ENCODE measurements at places on chromosomes 7 and 10.

DNA sequence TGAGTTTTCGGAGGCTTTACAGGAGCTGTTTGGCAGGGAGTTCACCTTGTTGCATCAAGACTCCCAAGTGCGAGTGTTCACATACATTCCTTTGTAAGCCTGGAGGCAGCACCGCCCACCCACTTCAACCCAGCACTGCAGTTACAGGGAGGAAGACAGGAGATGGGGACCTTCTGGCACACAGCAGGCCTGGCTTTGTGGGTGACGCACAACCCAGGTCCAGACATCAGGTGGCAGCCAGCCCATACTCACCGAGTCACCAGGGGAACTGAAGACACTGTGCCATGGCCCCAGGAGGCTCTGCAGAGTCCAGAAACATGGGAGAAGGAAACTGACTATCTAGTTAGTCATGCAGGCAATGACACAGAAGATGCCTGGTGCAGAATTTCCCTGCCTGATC is 305.9 kb upstream of the RNF32 start:
- no peak for DNase-seq

- peak; percentile 67 for DNase-seq
Measured at GRCh38 chr10:103692952-103693811, 162.2 kb downstream of the SH3PXD2A start.

DNA sequence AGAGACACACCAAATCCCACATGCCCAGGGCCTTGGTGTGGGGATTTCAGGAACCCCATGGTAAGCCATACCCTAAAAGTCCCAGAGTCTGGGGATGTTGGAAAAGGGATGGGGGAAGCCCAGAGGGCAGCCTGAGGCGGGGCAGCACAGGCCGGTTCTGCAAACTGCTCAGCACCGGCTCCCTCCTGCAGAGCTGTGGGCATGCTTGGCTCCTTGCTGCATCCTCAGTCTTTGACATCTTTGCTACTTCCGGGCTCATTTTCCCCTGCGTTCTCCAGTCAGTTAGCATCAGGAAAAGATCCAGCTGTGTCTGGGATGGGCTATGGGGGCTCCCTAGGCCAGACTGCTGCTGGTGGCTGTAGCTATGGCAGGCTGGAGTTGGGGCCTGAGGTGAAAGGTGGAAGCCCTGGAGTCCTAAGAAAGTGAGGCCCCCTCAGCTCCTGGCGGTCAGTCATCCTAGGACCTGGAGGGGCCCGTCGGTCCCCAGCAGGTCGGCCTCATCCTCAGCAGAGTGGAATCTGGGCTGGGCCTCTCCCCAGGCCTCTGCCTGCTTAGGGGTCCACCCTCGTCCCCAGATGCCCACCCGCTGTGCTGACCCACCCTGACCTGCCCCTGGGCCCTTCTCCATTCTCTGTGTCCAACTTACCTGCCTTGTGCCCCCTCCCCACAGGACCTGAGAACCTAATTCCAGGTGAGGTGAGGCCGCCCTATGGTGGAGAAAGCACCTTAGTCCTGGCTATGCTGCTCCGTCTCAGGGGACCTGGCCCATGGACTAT is 9.3 kb downstream of the TBATA start:
- peak; percentile 5 for DNase-seq

GRCh38 chr10:27153845-27154193 is 365 bp downstream of the YME1L1 start:
- DNase-seq, result no peak

DNA sequence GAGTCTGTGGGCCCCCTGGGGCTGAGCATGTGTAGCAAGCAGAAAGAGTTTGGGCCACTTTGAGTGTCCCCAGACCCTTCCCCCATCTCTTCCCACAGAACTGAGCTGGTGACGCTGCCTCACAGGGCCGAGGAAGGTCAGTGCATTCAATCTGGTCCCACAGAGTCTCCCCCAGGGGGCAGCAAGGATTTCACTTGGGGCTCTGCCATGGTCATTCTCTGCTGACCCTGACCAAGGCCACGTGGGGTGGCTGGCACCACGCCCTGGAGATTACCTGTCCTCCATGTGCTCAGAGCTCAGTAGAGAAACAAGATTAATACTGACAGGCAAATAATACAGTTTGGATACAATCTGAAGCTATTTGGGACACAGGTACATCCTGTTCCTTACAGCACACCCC is 30.2 kb downstream of the ADRA2A start:
- DNase-seq, result no peak

- no peak for DNase-seq
Measured at GRCh38 chr7:112484671-112485167, 3.9 kb downstream of the LSMEM1 start.

DNA sequence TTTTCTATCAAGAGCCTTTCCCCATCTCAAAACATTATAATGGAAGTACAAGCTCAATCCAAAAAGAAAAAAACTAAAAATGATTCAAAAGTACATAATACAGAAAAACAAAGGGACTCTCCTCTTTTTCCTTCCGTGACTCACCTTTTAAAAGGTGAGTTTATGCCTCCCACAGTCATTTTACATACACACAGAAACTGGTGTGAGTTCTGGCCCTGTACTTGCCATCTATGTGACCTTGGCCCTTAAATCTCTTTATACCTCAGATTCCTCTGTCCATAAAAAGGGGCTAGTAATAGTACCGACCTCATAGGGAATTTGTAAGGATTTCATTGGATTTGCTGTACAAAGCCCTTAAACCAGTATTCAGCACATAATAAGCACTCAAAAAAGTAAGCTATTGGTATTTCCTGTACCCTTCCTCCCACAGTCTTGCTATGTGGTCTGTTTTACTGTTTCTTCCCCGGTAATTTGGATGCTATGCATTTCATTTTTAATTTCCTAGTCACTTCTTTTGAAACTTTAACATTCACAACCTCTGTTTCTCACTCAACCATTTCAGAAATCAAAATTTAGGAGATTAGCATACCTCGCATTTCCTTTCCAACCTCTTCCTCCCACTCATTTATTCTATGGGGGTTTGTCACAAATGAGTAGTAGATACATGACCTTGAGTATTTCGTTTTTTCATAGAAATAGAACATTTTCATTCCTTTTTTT is 39.0 kb downstream of the STK17A start:
- DNase-seq, result no peak

GRCh38 chr10:133336577-133337369 is at the start of gene CALY:
TSS of gene CALY (minus strand) at chr10:133336896. CDS start at chr10:133328989, 7,907 bp downstream.
- DNase-seq, result peak; percentile 72

DNA sequence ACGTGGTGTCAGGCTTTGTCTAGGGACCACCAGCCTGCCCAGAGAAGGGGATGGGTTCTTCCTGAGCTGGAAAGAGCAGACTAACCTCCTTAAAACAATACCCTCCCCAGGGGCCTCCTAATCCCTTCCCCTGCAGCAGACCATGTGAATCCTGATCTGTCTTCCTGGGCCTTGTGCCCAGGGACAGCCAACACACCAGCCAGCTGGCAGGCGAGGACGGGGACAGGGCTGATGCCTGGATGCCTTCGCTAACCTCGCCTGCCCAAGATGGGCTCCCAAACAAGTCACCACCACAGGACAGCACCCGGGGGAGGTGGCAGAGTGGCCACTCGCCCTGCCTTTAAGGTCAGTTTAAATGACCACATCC is 17.6 kb downstream of the PODXL start:
- peak; percentile 92 for DNase-seq

GRCh38 chr10:22693371-22693784 is 21.0 kb downstream of the PIP4K2A start:
- no peak for DNase-seq

- DNase-seq, result no peak
Measured at GRCh38 chr7:120131096-120131839, 141.7 kb upstream of the KCND2 start.

- DNase-seq, result no peak
Measured at GRCh38 chr7:4904346-4904745, 20.8 kb upstream of the RADIL start.

DNA sequence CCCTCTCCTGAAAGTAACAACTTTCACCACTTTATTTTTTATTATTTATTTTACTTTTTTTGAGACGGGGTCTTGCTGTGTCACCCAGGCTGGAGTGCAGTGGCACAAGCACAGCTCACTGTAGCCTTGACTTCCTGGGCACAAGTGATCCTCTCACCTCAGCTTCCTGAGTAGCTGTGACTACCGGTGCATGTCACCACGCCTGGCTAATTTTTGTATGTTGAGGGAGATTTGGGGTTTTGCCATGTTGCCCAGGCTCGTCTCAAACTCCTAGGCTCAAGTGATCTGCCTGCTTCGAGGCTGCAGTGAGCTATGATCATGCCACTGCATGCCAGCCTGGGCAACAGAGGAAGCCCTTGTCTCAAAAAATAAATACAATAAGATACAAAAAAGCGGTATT is 14.9 kb upstream of the SLIT1 start:
- DNase-seq, result no peak

DNA sequence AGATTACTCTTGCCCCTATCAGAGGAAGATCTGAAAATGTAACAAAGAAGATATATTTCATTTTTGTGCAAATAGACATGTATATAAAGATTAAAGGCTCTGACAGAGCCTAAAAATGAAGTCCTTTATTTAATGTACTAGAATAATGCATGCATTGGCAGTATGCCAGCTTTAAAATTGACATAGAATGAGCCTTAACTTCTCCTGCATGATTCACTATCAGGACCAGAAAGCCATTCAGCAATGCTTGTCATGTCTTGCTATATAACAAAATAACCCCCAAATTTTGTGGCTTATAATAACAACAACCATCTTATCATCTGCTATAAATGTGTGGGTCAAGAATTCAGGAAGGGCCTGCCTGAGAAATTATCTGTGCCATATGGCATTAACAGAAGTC is 411.9 kb downstream of the GRM8 start:
- DNase-seq, result no peak

GRCh38 chr10:114996542-114996941 is 58.5 kb downstream of the TRUB1 start:
- no peak for DNase-seq

- peak; percentile 59 for DNase-seq
Measured at GRCh38 chr10:27558612-27559020, 54.5 kb downstream of the RAB18 start.

GRCh38 chr7:157276731-157277562 is 59.9 kb upstream of the DNAJB6 start:
- DNase-seq, result peak; percentile 74
